H1 (cell line): ENCODE measurements at places on chromosomes 2 and 18.

GRCh38 chr2:120272763-120273481 lies 20.3 kb downstream of the RALB start:
- DNase-seq = no peak
- H3K4me3 ChIP-seq = no peak overlapping the region
- peaks cover 4% of the 10 kb centered on the region for H3K4me1 ChIP-seq
- H3K27ac ChIP-seq = no peak overlapping the region
- H3K27me3 ChIP-seq = no peaks in the 10 kb centered on the region

DNA sequence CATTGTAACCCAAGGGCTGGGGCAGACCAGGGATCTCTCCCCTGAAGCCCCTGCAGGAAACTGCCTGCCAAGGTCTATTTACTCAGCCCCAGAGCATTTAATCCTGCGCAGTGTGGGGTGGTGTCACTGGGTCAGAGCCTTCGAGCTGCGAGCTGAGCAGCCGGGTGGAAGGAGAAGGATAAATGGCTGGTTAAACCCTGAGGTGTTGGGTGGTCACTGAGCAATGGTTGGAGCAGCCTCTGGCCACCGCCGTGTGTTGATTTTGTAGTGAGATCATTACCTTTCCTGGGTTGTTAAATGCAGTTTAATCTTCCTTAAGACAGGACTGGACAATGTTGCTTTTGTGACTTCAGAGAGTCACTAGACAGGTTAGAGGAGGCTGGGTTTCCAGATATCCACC lies 98.1 kb downstream of the SETBP1 start:
- no peak overlapping the region for H3K4me3 ChIP-seq
- no peaks in the 10 kb centered on the region for H3K36me3 ChIP-seq
- H3K27ac ChIP-seq = no peak overlapping the region
- no peak for DNase-seq

DNA sequence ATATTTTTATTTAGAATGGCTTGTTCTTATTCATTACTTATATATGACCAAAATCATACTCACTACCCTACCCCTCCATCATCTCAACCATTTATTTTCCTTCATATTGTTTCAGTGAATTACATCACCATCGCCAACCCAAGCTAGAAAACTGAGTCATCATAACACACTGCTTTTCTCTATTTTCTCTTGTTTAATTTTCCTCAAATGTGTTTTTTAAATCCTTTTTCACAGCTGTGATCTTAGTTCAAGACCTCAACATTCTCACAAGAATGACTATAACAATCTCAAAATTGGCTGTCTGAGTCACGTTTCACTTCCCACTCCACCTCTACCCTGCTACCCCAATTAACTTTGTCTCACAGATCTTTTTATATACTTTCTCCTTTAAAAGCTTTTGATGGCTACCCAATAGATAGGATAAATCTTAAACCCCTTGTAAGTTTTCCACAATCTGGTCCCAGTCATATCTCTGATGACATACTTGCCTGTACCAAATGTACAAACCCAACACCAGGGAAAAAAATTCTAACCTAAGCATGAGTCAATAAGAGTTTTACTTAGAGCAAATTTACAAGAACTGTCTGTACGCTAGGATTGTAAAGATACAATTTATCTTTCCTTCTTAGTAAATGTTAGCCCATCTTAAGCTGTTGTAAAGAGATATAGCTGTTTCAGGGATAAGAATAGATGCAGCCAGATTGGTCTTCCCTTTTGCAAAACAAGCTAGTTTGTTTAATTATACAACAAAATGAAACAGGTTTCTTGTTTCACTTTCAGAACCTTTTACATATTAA lies 635.1 kb upstream of the SLC39A10 start:
- no peak for DNase-seq
- H3K27me3 ChIP-seq = no peaks in the 10 kb centered on the region
- H3K36me3 ChIP-seq = no peaks in the 10 kb centered on the region
- no peak overlapping the region for H3K4me3 ChIP-seq

GRCh38 chr18:9552616-9553015 lies 61.7 kb downstream of the PPP4R1 start:
- no peak overlapping the region for H3K4me3 ChIP-seq
- no peak for DNase-seq
- peaks cover 14% of the 10 kb centered on the region for H3K36me3 ChIP-seq

DNA sequence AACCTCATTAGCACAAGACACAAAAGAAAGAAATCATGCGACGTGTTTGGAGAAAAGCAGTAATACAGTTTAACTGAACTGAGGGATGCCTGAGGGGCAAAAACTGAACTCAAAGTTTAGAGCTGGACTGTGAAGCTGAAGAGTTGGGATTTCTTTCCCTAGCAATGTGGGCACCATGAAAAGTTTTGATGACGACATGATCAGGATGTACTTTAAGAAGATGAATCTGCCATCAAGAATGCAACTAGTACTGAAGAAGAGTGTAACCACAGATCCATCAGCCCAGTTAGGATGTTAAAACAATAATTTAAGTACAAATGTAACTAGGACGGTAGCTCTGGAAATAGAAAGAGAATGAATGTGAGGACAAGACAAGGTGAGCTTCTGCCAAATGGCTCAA lies 196.2 kb downstream of the VWC2L start:
- H3K27ac ChIP-seq = no peak overlapping the region
- H3K4me1 ChIP-seq = no peaks in the 10 kb centered on the region
- no peaks in the 10 kb centered on the region for H3K36me3 ChIP-seq
- H3K27me3 ChIP-seq = no peaks in the 10 kb centered on the region

- peak overlapping the region; percentile 83 for H3K4me3 ChIP-seq
- no peak for DNase-seq
- H3K27me3 ChIP-seq = no peaks in the 10 kb centered on the region
- peaks cover 3% of the 10 kb centered on the region; the same call in 1 of the 2 replicates for H3K4me1 ChIP-seq
- H3K36me3 ChIP-seq = no peaks in the 10 kb centered on the region
Measured at GRCh38 chr2:47903781-47904490, 2.4 kb downstream of the FBXO11 start.

- H3K36me3 ChIP-seq = no peaks in the 10 kb centered on the region
- H3K4me3 ChIP-seq = no peak overlapping the region
- H3K27ac ChIP-seq = no peak overlapping the region
- no peaks in the 10 kb centered on the region for H3K27me3 ChIP-seq
- no peak for DNase-seq
- no peaks in the 10 kb centered on the region for H3K4me1 ChIP-seq
Measured at GRCh38 chr18:43757273-43757672, 480.0 kb upstream of the SYT4 start.

DNA sequence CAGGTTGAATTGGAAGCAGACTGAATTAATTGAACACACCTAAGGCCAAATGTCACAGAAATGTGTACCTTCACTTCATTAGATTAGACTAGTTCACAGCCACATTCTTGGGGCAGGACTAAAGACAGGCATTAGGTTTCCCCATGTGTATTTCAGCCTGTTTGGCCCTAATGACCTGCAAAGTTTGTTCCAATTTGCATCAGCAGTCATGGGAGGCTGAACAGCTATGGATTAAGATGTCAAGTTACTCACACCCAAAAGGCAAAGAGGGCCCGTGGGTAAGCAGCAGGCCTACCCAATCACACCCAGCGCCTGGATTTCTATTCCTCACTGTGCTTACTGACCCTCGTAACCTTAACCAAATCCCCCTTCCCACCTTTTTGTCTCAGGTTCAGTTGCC lies 99.6 kb upstream of the RIOK3 start:
- no peaks in the 10 kb centered on the region for H3K27me3 ChIP-seq
- no peak for DNase-seq
- H3K4me3 ChIP-seq = no peak overlapping the region
- H3K4me1 ChIP-seq = no peaks in the 10 kb centered on the region
- H3K27ac ChIP-seq = no peak overlapping the region
- H3K36me3 ChIP-seq = no peaks in the 10 kb centered on the region

DNA sequence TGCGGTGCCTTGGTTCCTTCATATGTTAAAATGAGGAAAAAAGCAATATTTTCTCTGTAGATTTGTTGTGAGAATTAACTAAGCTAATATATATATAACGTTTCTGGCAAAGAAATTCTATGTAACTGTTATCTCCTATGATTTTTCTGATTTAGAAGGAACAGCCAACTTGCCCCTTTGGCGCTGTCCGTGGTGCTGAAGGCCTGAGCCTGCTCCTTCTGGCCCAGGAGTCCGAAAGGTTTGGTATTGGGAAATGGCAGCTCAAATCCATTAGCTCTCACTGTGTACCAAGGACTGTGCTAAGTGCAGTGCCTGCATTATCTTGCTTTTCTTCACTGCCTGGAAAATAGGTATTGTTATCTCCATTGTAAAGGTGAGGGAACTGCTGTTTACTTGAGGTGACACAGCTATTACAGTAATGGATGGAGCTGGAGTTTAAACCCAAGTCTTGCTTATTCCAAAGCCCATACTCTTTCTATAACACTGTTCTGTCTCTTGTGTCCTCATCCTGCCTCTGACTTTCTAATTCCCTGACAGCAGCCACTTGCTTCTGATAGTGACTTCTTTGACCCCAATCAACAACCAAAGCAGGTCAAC lies 52.2 kb downstream of the C1QL2 start:
- peaks cover 14% of the 10 kb centered on the region for H3K4me1 ChIP-seq
- H3K27ac ChIP-seq = no peak overlapping the region
- H3K27me3 ChIP-seq = no peaks in the 10 kb centered on the region; the same call in 1 of the 2 replicates

- no peaks in the 10 kb centered on the region for H3K27me3 ChIP-seq
- H3K27ac ChIP-seq = no peak overlapping the region
- H3K4me3 ChIP-seq = no peak overlapping the region
Measured at GRCh38 chr2:226208726-226209125, 590.9 kb downstream of the IRS1 start.
